ENCODE measurements at places on chromosomes 16 and 17.

DNA sequence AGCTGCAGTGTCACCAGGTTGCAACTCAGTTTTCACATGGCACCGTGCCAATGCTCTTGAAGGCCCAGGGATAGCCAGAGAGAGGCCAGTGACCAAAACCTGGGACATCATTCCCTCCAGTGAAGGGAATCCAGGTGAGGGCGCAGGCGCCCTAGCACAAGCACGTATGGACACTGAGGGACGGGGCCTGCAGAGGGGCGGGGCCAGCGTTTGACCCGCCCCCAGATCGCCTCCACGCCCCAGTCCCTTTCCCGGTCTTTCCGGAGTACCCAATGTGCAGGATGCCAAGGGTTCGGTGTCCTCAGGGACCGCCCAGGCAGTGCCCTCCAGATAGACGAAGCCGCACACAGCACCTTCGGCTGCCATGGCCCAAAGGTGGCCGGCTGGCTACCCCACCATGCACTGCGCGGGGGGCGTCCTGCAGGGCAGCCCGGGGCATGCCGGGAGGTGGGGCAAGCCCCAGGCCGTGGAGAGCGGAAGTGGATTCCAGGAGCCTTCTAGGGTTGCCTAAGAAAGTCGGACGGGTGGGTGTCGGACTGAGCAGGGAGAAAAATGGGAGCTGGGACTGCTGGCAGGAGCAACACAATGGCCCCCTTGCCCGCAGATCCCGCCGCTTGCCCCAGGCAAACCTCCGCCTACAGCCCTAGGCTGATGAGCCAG lies 4.6 kb downstream of the SLC12A4 start:
- no peak for DNase-seq

GRCh38 chr17:59769887-59770286 lies 62.4 kb downstream of the VMP1 start:
- DNase-seq = no peak

DNA sequence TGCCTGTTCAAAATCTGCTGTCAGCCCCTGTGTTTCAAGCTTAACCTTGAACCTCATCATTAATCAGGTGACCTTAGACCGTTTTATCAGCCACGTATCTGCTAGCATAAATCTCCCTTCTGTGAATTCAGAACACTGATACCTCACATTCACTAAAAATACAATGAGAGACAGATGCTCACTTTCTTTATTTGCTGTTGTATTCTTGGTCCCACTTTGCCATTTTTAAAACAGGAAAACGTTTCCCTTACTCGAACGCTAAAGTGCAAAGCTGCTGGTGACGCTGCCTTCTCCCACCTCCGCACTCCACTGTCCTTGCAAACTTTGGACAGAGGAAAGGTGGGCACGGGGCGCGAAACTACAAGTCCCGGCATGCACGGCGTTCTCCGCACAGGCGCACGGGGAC lies 220 bp upstream of the ARHGAP44 start:
- no peak for DNase-seq

DNA sequence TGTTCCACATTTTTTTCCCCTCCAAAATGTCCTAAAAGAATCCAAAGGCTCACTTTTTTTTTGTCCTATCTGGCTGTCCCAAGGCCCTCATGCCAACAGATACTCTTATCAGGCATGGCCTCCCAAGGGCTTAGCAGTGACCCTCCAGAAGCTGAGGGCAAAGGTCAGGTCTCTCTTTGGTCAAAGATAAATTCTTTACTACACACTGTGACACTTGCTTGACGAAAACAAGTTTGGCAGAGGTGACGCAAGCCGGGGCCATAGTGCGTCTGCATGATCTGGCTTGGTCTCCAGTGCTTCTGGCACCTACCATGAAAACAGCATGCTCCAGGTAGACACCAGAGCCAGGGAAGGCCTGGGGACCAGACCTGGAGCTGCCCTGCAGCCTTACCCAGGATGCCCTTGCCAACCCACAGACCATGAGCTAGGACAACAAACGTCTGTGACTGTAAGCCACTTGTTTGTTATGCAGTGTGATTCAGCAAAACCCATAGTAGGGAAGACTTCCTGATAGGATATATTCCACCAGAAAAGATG lies 48.5 kb upstream of the IRF8 start:
- no peak for DNase-seq

GRCh38 chr17:61313461-61314326 lies 85.9 kb upstream of the TBX2 start:
- DNase-seq = no peak

DNA sequence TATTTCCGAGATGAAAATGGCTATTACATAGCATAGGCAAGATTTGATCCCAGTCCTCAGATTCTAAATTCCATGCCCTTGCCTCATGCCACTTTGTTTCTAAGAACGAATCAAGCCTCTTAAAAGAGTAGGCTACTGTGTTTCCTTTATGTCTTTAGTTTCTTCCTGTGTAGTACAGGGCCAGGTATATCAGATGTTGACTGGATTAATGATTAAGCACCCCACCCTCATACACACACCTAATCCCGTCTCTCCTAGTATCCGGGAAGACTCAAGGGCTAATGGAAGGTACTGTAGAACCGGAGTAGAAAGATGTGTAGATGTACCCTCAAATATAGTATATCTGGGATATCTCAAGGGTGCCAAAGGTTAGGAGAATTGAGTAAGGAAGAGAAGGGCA lies 6.7 kb downstream of the TOM1L1 start:
- no peak for DNase-seq

- DNase-seq = no peak
Observed at GRCh38 chr16:73858326-73858725, 438.3 kb upstream of the PSMD7 start.

DNA sequence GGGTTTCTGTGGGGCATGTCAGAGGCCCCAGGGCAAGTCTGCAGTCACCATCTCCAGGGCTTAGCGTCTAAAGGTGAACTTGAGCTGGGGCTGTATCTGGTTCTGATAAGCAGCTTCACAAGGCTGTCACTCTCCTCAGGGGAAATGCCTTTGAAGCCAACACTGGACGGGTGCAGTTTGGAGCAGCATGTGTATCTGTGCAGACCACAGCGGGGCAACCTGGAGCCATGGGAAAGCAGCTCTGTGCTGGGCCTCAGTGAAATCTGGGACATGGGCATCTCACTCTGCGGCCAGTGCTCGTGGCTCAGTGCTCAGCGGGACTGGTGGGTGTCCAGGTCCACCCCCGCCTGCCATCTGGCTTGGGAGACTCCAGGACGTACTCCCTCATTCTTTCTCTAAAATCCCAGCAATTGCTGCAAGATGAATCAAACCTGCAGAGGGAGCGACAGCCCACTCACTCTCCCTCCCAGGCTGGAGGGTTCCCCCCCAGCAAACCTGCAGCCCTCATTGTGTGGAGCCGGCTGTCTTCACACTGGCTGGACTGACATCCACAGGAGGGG lies 63.5 kb downstream of the PRMT7 start:
- DNase-seq = no peak

DNA sequence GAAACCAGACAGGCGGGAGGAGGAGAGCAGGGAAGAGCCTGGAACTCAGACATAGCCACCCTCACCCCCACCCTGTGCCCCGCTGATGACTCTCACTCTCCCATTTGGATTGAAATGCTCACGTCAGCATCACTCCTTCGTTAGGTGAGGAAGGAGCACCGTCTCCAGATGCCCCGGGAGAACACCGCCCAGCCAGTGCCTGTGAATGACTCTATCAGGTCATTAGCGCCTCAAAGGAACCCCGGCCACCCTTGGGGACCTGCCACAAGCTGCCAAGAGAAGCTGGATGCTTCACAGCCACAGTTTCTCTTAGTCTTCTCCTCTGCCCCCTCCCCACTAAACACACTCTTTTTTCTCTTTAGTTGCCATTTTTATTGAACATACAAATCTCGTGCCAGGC lies 66.0 kb downstream of the CACNG3 start:
- DNase-seq = no peak

DNA sequence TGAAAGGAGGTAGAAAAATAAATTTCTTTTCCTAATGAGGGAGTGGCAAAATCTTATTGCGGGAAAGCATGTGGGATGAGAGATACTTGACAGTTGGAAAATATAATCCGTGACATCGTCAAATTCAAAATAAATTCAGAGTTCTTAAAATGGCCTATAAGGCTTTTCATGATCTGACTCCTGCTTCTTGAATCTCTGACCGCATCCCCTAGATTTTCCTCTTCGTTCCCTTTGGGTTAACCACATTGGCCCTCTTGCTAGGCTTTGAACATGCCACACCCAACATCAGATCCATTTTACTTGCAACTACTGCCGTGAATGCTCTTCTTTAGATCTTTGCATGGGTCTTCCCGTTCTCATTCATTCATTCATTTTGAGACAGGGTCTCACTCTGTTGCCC lies 50.1 kb downstream of the NF1 start:
- no peak for DNase-seq

- DNase-seq = no peak
Observed at GRCh38 chr16:59899940-59900339, 1165.8 kb upstream of the GOT2 start.

GRCh38 chr17:21089933-21090901 lies 36.5 kb upstream of the DHRS7B start:
- no peak for DNase-seq

DNA sequence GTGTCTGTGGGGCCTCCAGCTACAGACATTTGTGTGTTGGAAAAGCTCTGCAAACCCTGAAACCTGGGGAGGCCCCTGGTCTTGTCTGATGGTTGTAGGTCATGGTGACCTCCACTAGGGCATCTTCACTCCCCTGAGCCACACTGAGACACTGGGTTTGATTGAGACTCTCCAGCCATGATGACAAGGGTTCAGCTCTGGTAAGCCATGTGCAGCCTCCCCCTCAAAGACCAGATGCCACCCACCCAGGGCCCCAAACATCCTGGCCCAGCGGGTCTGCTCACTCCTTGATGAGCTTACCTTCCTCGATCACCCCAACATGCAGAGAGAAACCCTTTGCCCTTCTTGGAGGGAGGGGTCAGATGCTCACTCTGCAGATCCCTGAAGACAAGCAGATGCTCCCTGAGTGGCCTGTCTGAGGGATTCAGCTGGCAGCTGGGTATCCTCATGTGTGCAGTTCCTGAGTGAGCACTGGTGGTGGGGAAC lies 101.6 kb downstream of the METRNL start:
- DNase-seq = no peak

GRCh38 chr17:50783193-50783660 lies 15.9 kb upstream of the ANKRD40CL start:
- peak; percentile 82 for DNase-seq

GRCh38 chr16:82636485-82636884 lies 9.7 kb downstream of the CDH13 start:
- DNase-seq = no peak
